ENCODE measurements at places on chromosomes 13 and 19. TPM values are rescaled to one million over a fixed set of nuclear protein-coding genes. Genes with fewer than 3 reads are reported as not detected.

- H3K27me3 ChIP-seq: no peaks in the 10 kb centered on the region
- peaks cover 18% of the 10 kb centered on the region for H3K36me3 ChIP-seq
- H3K27ac ChIP-seq: no peak overlapping the region
- DNase-seq: no peak
- H3K4me3 ChIP-seq: no peak overlapping the region
Measured at GRCh38 chr19:16836115-16837034, 7.2 kb downstream of the SIN3B start.

Gene SWSAP1
- total RNA-seq: 2.7 TPM

Gene APLP1
- 43.3 TPM for total RNA-seq

GRCh38 chr13:40923867-40924266, 95.2 kb downstream of the ELF1 start:
- no peak for DNase-seq
- no peaks in the 10 kb centered on the region for H3K27me3 ChIP-seq
- H3K27ac ChIP-seq: no peak overlapping the region
- H3K4me3 ChIP-seq: no peak overlapping the region

- peak within 1 kb of the TSS; percentile 77 for H3K4me3 ChIP-seq
- peak within 1 kb of the TSS; percentile 7 for H3K27ac ChIP-seq
- DNase-seq: no peak
- peaks cover 19% of the 10 kb centered on the region for H3K27me3 ChIP-seq
- H3K36me3 ChIP-seq: no peaks in the 10 kb centered on the region
Measured at GRCh38 chr19:41755328-41755913, at the start of gene CEACAM6. CEACAM6 (plus strand) TSS chr19:41755530; CDS start chr19:41755639, 109 bp downstream.

GRCh38 chr19:40604171-40604646, 3.0 kb downstream of the LTBP4 start:
- H3K4me3 ChIP-seq: peak overlapping the region; percentile 93
- H3K4me1 ChIP-seq: peaks cover 34% of the 10 kb centered on the region
- H3K27me3 ChIP-seq: peaks cover 65% of the 10 kb centered on the region
- H3K27ac ChIP-seq: peak overlapping the region; percentile 97
- no peak for DNase-seq

GRCh38 chr19:9570255-9570654, 14.0 kb downstream of the ZNF121 start:
- H3K27ac ChIP-seq: no peak overlapping the region
- no peaks in the 10 kb centered on the region for H3K27me3 ChIP-seq
- no peak overlapping the region for H3K4me3 ChIP-seq

GRCh38 chr13:31172001-31172400, 10.3 kb upstream of the HSPH1 start:
- H3K27ac ChIP-seq: no peak overlapping the region
- H3K4me3 ChIP-seq: no peak overlapping the region
- H3K27me3 ChIP-seq: peaks cover 7% of the 10 kb centered on the region
- peaks cover 13% of the 10 kb centered on the region for H3K4me1 ChIP-seq

- H3K36me3 ChIP-seq: peaks cover 13% of the 10 kb centered on the region
- H3K27ac ChIP-seq: no peak overlapping the region
- DNase-seq: no peak
- H3K4me1 ChIP-seq: no peaks in the 10 kb centered on the region
Measured at GRCh38 chr13:49454388-49455006, 10.4 kb downstream of the SETDB2 start.

DNA sequence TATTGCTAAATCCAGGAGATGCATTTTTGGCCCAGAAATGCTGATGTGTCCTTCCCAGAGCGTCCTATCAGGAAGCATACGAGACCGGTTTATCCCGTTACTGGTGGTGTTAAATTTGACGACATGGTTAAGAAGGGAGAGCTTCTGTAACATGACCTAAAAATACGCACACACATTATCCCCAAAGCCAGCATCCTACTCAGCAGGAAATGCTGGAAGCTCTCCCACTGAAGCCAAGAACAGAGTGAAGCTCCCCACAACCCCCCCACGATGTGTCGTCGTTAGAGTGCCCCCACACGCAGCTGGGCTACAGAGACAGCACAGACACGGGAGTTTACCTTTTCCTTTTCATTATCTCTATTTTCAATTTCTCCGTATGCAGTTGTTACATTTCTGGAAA, 45.1 kb upstream of the MCF2L start:
- no peaks in the 10 kb centered on the region for H3K36me3 ChIP-seq
- no peaks in the 10 kb centered on the region for H3K27me3 ChIP-seq
- no peak overlapping the region for H3K4me3 ChIP-seq

GRCh38 chr19:40803857-40804782, 5.1 kb downstream of the EGLN2 start:
- H3K4me1 ChIP-seq: peaks cover 54% of the 10 kb centered on the region
- peaks cover 14% of the 10 kb centered on the region for H3K36me3 ChIP-seq
- H3K4me3 ChIP-seq: peak overlapping the region; percentile 33
- H3K27me3 ChIP-seq: no peaks in the 10 kb centered on the region
- DNase-seq: no peak

DNA sequence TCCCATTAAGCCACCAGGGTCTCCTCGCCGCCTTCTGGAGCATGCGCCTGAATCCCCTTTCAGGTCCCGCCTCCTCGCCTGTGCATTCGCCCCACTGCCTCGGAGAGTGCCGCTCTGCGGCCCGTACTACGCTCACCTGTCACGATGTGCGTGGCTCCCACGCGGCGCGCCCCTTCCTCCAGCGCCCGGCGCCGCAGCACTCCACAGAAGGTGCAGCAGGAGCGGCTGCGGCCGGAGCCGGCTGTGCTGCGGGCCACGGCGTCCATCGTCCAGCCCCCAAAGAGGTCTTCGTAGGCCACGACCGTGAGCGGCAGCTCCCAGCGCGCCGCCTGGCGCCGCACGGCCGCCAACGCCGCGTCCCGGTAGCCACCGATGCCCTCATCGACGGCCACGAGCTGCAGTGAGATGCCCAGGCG, 4.3 kb downstream of the CTU1 start:
- peaks cover 9% of the 10 kb centered on the region for H3K36me3 ChIP-seq
- peaks cover 4% of the 10 kb centered on the region for H3K27me3 ChIP-seq
- DNase-seq: no peak
- no peak overlapping the region for H3K27ac ChIP-seq

Gene C1QTNF9
- total RNA-seq: not detected

DNA sequence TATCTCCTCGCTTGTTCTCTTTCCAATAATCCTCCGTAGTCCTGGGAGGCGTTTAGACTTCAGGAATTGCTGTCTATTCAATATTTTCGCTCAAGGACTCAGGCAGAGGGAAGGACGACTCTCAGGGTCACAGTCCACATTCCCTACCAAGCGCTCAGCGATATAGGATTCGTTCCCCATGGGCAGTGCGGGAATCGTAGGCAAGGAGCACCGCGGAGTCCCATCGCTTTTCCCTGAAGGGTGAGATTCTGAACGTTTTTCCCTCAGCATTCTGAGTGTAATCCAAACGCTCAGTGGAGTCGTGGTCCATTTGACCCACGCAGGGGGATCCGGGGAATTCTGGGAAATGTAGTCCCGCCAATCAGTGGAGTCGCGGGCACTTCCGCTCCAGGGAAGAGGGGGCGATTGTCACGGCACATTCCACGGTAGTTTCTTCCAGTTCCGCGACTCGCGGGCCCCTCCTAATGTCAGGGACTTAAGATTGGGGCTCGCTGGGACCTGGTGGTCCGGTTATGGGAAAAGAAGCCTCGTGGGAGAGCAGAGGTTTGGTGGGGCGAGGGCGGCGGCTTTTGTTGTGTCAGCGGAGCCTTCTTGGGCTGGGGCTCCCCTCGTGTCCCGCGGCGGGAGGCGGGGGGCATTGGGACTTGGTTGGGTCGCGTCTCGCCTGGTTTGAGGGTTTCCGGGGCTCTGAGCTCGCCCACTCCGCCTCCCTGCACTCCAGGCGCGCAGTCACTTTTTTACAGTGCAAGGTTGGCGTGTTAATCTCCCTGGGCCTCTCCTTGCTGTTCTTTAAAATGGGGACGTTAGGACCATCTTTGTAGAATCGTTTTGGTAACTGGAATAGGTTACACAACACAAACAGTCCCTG, at the start of gene ZNF234:
Gene ZNF234 (plus strand): TSS at position 364 of the 868 bp plus-strand sequence. CDS start 3,079 bp downstream, outside the sequence.
- peaks cover 19% of the 10 kb centered on the region for H3K36me3 ChIP-seq
- peaks cover 29% of the 10 kb centered on the region for H3K4me1 ChIP-seq
- H3K27me3 ChIP-seq: no peaks in the 10 kb centered on the region
- peak within 1 kb of the TSS; percentile 90 for H3K27ac ChIP-seq
- DNase-seq: peak; percentile 84
- H3K4me3 ChIP-seq: peak within 1 kb of the TSS; percentile 95

Gene ZNF442
- 5.1 TPM for total RNA-seq

DNA sequence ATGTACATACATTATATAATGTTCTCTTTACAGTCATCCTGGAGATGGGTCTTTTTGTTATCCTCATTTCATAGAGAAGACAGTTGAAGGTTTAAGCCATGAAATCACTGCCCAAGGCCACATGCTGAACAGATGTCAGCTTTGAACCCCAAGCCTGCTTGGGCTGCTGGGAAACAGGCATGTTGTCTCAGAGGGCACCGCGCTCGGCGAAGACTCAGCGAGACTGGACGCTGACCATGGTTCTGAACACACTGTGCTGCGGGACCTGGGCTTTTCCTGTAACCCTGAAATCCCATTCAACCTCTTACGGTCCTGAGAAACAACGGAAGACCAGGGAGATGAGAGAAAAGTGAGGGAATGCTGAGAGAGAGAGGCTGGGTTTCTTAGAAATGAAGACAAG, 27.3 kb downstream of the LRFN3 start:
- H3K4me1 ChIP-seq: no peaks in the 10 kb centered on the region
- peaks cover 45% of the 10 kb centered on the region for H3K27me3 ChIP-seq
- H3K36me3 ChIP-seq: no peaks in the 10 kb centered on the region
- no peak for DNase-seq
- no peak overlapping the region for H3K27ac ChIP-seq

GRCh38 chr19:1580957-1581356, 11.7 kb downstream of the MBD3 start:
- no peaks in the 10 kb centered on the region for H3K36me3 ChIP-seq
- no peaks in the 10 kb centered on the region for H3K27me3 ChIP-seq
- no peak overlapping the region for H3K4me3 ChIP-seq

GRCh38 chr13:53490752-53491151, 462.1 kb downstream of the OLFM4 start:
- H3K27ac ChIP-seq: no peak overlapping the region
- no peak overlapping the region for H3K4me3 ChIP-seq
- peaks cover 5% of the 10 kb centered on the region for H3K4me1 ChIP-seq
- no peaks in the 10 kb centered on the region for H3K27me3 ChIP-seq
- H3K36me3 ChIP-seq: no peaks in the 10 kb centered on the region

GRCh38 chr13:101930331-101930730, 471.5 kb downstream of the FGF14 start:
- no peak overlapping the region for H3K4me3 ChIP-seq
- DNase-seq: no peak
- H3K27me3 ChIP-seq: peaks cover 48% of the 10 kb centered on the region
- no peaks in the 10 kb centered on the region for H3K4me1 ChIP-seq
- H3K36me3 ChIP-seq: no peaks in the 10 kb centered on the region
- no peak overlapping the region for H3K27ac ChIP-seq

- H3K4me1 ChIP-seq: no peaks in the 10 kb centered on the region
- no peak overlapping the region for H3K27ac ChIP-seq
Measured at GRCh38 chr19:33700408-33701013, 78.8 kb downstream of the CHST8 start.
